ENCODE measurements at places on chromosomes 7 and 10. TPM values are rescaled to one million over a fixed set of nuclear protein-coding genes. Genes with fewer than 3 reads are reported as not detected.

GRCh38 chr10:73332379-73332778 lies 26.3 kb downstream of the CFAP70 start:
- no peak for DNase-seq

DNA sequence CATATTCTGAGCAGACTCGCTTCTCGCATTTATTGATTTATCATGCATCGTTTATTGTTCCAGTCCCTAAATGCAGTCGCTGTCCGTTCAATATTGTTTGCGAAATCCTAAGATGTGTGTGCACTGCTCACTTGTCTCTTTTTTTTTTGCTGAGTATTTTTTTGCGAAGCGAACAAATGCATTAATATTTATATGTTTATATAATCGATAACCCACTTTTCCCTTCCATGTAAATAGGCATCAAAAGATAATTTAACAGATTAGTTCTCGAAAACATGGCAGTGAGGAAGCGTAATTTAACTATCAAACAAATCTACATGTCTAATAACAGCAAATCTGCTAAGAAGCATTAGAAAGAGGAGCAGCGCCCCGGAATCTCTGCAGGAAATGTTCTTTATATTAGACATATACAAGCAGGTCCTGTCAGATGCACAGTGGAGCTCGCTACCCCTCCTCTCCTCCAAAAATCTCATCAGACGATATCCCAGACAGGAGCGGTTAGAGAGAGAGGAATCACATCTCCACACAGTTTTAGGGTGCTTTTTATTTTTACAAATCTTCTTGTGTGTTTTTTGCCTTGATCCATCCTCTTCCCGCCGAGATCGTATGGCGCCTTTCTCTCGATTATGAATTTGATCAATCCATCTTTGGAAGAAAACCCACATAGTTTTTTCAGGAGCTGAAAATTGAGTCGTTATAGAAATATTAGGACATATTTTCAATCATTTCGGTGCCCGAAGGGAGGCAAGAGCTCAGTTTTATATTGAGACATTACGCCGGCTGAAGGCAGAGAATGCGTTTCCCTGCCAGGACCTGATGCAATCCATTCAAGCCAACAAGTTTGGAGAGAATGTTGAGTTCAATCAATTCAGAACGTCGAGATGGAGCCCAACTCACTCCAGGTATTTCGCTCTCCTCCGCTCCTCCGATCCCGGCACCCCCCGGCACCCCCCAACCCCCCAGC lies at the start of gene ARID5B:
TSS of gene ARID5B (plus strand) at position 871 of the 964 bp plus-strand sequence. CDS start at position 882, 11 bp downstream.
- DNase-seq: peak; percentile 26

DNA sequence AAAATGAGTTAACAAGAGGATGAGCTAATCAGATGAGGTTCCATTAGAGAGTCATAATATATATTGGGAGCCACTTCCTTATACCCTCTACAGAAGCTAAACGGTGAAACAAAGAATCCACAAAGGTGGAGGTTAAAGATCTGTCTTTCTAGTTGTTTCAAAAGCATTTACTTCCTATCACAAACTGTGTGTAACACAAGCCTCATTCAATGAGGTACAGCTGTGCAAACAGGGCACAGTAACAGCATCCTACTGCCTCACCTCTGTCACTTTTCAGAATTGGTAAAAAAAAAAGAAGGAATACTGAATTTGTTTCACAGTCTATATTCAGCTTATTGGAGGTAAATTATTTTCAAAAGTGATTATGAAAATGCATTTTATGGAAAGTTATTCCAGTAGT lies 128.7 kb downstream of the AGMO start:
- no peak for DNase-seq

GRCh38 chr7:68245688-68246087 lies 1249.1 kb downstream of the TYW1 start:
- no peak for DNase-seq

INMT gene
- total RNA-seq: not detected

ATG9B gene
- not detected for total RNA-seq

Measured in HT1080 (cell line).